ENCODE measurements at places on chromosomes 13 and 19.

DNA sequence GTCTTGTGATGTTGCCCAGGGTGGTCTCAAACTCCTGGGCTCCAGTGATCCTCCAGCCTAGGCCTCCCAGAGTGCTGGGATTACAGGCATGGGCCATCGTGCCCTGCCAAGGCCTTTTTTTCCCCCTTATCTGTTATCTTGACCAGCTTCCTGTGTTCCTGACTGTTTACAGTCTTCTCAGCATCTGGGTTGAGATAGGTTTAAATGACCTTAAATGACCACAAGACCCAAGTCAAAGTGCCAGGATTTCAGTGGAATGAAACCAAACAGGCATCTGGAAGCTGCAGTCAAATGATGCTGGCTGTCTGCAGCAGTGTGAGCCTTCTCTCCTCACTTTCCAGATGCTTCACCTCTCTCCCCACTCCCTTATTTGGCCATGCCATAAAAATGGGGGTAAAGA, 114.2 kb upstream of the CLDN10 start:
- no peak for DNase-seq

DNA sequence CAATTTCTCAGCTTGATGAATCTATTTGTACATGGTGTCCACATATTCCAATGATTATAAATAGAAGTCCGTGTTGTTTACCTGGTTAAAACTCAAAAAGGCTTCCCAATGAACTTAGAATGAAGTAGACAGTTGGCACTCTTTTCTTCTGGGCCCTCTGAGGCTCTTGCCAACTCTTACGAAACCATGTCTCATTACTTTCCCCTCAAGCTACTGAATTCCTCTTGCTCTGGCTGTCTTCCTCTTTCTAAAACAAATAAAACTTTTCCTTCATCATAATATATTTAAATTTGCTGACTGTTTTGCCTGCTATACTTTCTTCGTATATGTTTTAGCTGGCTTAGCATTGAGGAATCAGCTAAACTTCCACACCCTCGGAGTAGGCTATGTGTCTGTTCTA, 139.7 kb downstream of the SLITRK6 start:
- no peak for DNase-seq

- DNase-seq, result no peak
Measured at GRCh38 chr13:80527400-80527799, 186.5 kb upstream of the SPRY2 start.

GRCh38 chr19:36605101-36605876, at the start of gene ZNF382:
ZNF382 (plus strand) TSS chr19:36605313; CDS start chr19:36609915, 4,602 bp downstream.
- peak; percentile 30 for DNase-seq

DNA sequence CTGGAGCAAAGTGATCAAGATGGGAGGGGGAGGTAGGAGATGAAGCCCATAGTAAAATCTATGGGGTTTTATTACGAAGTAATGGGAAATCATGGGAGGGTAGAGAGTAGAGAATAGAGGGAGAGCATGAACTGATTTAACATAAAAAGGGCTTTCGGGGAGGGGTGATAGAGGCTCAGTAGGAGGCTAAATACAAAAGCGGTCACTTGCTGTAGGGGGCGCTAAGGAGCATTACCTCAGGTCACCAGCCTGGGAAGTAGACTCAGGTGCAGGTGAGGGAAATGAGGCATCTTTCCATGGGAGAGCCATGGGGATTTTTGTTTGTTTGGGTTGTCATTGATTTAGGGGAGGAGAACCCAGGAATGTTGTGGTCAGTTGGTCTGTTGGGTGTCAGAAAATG, 14.1 kb downstream of the KRTDAP start:
- DNase-seq, result no peak

DNA sequence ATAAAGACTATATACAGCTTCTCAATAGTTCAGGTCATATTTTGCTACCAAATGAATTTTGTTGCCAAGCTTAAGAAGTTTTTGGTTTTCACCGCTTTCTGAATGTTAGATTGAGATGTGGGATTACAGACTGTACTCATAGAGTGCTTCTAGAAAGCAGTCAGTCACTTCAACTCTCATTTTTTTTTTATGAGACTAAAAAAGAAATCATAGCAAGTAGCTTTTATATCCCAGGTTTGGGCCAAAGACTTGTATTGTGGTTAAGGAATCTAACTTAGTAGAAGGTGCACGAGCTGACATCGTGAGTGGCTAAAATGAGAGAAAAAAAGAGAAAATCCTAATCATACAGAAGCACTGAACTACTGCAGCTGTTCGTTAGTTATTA, 2.2 kb upstream of the USPL1 start:
- no peak for DNase-seq

- DNase-seq, result no peak
Measured at GRCh38 chr19:18441804-18442788, 4.2 kb upstream of the ISYNA1 start.

DNA sequence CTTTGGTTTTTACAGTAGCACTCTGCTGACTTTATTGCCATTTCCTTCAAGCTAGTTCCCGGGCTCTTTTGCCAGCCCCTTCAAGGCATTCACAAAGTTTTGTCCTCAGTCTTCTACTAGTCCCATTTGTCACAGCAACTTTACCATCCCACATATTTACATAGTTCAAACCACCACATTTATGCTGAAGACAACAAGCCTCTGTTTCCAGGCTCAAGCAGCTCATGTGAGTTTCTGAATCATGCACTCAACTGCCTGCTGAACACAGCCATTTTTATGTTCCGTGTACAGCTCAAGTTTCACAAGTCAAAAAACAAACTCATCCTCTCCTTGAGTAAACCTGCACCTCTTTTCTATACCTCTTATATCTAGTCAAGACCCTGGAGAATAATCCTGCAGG, 977.0 kb upstream of the SLC10A2 start:
- DNase-seq, result no peak

GRCh38 chr13:87536899-87537298, 134.3 kb upstream of the SLITRK5 start:
- DNase-seq, result no peak

GRCh38 chr13:46633416-46633815, 80.4 kb downstream of the LRCH1 start:
- peak; percentile 73 for DNase-seq

DNA sequence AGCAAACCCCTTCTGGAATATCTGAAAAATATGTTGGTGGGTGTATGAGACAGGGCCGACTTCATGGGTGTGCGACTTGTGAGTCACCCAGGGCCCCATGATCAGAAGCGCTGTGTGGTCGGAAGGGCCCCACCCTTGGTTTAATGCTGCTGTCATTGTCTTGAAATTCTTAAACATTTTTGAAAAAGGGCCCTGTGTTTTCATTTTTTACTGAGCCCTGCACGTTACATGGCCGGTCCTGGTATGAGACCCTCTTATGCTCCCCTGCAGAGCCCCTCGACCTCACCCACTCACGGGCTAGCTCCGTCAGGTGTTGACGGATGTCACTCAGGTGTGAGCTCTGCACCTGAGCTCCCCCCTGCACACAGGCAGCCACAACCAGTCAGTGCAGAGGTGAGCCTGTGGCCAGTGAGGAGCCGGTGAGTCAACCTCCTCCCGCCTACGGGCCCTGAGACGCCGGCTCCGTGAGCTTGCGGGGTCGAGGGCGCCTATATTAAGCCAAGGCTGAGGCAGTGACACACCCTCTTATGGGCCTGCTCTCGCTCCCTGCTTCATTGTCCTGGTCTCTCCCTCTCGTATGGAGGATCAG, 27.7 kb downstream of the GADD45B start:
- DNase-seq, result no peak

DNA sequence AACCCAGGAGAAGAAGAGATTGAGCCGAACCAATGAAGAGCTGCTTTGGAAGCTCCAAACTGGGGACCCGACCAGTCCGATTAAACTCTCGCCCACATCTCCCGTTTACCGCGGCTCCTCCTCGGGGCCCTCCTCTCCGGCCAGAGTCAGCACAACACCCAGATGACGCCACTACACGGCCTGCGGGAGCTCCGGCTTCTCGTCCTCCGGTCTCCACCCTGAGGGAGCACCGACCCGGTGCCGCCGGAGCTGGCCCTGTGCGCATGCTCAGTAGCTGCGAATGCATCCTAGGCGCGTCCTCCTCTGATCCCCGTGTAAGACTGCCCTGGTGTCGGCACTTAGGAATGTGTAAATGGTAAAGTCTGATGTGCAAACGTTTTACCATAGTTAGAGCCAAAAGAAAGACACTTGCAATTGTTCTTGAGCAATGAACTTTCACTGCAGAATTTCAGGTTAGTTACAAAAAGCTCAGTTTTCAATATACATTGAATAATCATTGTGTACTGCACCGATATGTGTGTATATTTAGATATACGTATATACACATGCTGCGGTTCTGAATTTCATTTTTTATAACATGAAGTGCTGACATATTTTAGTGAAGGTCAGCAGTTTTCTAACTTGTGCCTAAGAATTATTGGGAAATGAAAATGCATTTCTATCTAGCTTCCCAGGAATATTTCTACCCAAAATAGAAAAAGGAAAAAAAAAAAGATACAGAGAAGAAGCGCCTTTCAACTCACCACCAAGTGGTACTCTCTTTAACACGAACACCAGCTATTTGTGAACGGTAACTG, 92.2 kb downstream of the SLC7A1 start:
- DNase-seq, result no peak

DNA sequence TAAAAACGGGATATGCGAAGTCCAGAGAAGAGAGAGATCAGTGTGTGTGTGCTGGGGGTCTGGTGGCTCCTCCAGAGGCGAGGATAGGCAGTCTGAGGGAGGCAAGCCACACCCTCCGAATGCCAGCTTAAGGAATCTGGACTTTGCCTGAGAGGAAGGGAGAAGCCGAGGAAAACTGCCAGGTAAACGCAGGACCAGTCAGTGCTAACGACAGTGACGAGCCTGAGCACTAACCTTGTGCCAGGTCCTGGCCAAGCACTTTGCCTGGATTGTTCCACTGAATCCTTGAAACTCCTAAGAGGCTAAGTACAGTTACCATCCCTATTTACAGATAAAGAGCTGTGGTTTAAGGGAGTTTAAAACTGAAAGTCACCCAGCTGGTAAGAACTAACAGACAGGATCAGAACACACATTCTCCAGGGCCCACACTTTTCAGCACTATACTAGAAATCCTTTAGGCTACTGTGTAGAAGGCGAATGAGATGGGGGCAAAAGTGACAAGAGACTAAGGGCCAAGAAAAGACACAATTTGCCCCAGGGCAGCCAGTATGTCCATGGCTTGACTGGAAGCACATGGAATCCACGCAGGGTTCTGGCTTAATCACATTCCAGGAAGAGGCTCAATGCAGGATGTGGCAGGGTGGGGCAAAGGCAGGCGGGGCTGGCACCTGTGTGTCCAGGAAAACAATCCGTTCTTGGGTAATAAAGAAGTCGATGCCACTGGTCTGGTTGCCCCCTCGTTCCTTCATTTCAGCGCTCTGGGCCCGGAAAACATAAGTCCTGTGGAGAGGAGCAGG, 15.1 kb downstream of the SMG9 start:
- no peak for DNase-seq

DNA sequence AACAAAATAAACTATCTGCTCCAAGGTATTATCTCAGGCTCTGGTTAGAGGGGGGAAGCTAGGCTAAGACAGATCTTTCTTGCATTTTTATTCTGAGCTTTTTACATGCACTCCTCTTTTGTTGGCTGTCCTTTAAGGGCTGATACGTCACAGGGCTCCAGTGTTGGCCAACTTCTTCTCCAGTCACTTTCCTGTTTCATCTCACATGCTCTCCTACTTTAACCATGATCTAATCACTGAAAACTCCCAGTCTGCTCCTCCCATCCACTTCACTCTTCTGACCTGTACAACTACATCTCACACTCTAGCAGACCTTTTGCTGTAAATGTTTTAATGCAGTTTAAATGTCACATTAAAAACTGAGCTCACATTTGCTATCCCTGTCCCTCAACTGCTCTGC, 510.0 kb upstream of the KLF12 start:
- DNase-seq, result no peak

DNA sequence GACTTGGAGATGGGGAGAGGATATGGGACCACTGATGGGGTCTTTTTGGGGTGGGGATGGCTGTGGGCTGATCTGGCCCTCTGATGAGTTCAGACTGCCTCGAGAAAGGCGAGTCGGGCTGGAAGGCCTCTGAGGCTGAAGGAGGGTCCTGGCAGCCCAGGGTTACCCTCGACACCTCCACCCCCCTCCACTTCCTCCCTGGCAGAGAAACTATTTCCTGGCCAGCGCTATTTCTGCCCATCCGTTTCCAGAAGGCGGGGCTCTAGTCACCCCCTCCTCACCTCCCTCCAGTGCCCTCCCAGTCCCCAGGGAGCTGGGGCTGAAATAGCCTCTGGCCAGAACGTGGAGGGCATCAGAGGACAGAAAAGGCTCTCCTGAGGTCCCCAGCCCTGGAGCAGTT, 9.7 kb downstream of the EXOC3L2 start:
- DNase-seq, result no peak

- DNase-seq, result no peak
Measured at GRCh38 chr13:32936716-32937115, 79.5 kb upstream of the KL start.

- DNase-seq, result peak; percentile 56
Measured at GRCh38 chr19:610801-611480, 21.3 kb downstream of the HCN2 start.

DNA sequence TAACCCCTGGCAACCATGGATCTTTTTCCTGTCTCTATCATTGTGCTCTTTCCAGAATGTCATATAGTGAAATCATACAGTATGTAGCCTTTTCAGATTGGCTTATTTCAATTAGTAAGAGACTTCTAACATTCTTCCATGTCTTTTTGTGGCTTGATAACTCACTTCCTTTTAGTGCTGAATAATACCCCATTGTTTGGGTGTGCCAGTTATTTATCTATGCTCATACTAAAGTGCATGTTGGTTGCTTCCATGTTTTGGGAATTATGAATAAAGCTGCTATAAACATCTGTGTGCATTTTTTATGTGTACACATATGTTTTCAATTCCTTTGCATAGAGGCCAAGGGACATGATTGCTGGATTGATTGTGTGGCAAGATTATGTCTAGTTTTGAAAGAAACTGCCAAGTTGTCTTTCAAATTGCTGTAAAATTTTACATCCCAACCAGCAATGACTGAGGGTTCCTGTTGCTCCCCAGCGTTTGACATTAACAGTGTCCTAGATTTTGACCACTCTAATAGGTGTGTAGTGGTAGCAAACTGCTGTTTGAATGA, 358.9 kb downstream of the ITGBL1 start:
- no peak for DNase-seq

DNA sequence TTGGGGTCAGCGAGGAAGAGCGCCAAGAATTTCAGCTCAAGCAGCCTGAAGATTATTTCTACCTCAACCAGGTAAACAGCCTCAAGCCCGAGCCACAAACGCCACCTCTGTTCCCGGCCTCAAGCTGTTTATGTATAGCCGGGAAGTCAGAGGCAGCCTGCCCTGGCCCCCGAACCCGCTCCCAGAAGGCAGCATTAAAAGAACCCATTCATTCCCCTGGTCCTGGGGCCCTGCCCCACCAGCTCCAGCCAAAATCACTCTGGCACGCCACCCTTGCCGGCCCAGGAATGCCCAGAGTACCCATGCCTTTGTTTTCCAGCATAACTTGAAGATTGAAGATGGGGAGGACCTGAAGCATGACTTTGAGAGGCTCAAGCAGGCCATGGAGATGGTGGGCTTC, 61.2 kb upstream of the USE1 start:
- DNase-seq, result no peak

GRCh38 chr19:7622933-7623685, 6.2 kb downstream of the XAB2 start:
- no peak for DNase-seq

Measured in fibroblast of skin of left biceps (primary cell).